C1 segment of cervical spinal cord (tissue), 14 donors: ENCODE measurements at places on chromosomes 1 and 21.

DNA sequence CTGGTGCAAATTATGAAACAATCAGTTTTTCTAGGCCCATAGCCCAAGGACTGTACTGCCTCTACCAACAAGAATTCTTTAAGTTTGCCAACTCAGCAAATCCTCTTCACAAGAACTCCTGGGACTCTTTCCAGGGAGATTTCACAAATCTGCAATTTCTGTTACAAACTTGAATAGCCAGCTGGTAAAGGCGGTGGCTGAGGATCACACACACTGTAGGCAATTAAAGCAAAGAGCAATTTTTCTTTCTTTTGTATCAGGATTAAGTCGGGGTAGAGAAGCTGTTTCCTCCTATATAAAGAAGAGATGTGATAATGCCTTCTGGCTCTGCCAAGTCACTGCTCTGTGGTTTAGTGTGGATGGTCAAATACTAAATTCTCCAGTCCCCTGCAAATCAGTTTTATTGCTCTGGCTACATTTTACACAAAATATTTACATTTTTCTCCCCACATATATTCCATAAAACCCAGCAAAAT is 1.7 kb downstream of the ALDH9A1 start:
- DNase-seq: no peak

- DNase-seq: no peak
Measured at GRCh38 chr1:46533179-46533864, 18.1 kb downstream of the KNCN start.

GRCh38 chr1:74611887-74612286 is 61.7 kb downstream of the ERICH3 start:
- DNase-seq: no peak

DNA sequence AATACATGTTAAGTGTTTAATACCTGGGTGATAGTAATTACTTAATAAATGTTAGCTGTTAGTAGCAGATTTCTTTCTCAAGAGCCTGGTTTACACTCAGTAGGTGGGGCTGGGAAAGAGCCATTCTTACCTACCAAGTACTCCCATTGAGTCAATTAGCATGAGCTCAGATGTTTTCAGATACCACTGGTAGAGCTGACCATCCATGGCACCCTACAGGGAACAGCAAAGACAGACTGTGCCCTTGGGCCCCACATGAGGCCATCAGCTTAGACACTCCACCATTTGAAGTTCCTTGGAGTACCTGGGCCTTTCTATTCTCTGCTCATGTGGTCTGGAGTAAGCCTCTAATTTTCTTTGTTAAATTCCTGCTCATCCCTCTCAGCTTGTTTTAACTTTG is 179.3 kb downstream of the CACNA1E start:
- DNase-seq: no peak

- DNase-seq: no peak
Measured at GRCh38 chr1:155061381-155062150, 2.0 kb upstream of the EFNA4 start.

DNA sequence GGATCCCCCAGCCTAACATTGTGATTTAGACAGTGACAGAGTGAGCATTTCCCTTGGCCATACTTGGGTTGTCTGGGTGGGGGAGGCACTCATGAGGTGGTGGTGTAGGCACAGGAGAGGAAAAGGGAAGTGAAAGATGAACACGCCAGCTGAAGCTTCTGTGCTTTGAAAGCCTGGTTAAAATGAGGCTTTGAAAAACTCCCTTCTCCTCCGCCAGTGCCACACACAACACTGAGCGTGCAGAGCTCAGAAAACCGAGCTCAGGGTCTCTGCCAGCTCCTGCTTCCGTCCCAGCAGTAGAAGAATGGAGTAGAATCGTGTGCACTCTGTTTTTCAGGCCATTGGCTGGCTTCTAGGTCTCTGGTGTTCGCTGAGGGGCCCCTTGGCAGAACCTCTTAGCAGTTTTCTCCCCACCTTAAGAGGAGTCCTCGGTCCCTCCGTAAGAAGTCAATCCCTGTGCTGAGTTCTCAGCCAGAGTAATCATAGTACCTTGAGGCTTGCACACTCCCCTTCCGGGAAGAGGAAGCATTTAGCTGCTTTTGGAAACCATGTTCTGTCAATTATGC is 12.9 kb downstream of the PLEKHM2 start:
- peak; percentile 21 for DNase-seq

DNA sequence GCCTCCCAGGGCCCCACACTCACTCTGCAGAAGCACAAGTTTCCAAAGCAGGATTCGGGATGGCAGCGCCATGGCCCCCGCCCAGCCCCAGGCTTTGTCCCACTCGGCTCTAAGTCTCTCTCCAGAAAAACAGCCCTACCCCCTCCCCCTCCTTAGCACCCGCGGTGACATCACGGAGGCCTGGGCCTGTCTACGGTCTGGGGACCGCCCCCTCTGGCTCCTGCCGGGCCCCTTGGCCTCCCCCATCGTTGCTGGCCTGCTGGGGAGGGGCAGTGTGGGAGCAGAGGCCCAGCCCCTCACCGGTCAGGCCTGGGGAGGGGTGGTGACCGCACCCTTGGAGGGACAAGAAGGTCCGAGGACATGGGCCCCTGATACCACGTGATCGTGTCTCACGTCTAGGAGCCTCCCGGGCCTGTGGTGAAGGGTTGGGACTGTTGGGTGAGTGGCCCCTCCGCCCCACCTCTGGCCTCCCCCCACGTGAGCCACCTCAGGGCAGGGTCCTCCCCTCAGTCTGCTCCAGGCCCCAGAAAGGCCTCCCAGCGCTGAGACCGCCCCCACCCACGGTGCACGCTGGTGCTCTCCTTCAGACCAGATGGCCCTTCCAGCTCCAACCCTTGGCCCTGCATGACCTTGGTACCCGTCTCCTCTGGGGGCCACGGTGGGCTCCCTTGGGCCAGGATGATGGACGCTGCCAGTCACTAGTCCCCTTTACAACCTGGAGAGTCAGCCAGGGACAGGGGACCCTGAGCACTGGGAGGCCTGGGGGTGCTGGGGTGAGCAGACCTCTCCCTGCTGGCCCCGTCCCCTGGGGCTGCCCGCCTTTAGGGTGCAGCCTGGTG is at the start of gene MXRA8:
Gene MXRA8 (minus strand): TSS at position 123 of the 839 bp plus-strand sequence. CDS start 51 bp downstream, at position 72.
- peak; percentile 65 for DNase-seq

GRCh38 chr1:8020032-8020431 is 6.1 kb downstream of the ERRFI1 start:
- DNase-seq: no peak

DNA sequence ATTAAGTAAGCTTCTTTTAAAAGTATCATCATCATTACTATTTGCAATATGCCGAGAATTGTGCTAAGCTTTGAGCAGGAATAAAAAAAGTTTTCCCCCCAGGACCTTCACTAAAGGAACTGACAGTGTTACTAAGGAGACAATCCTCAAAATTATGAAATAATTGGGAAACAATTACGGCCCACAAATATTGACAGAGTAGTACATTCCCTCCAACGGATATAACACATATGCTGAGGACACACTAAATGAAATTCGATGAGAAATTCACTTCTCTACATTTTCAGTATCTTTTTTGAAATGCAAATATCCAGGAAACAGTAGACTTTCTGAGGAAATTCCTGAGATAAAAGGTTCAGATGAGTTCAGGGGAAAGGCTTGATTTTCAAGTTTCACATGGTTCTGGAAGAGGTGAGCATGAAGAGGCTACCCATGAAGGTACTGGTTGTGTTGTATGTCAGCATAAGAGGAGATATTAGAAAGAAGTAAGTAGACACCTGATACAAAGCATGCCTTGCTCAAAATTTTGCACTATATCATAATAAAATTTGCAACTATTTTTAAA is 171.2 kb upstream of the NR5A2 start:
- DNase-seq: no peak

- DNase-seq: no peak
Measured at GRCh38 chr21:36163750-36164741, 7.4 kb downstream of the DOP1B start.

GRCh38 chr1:43414634-43415223 is 25.0 kb downstream of the SZT2 start:
- DNase-seq: peak; percentile 13

DNA sequence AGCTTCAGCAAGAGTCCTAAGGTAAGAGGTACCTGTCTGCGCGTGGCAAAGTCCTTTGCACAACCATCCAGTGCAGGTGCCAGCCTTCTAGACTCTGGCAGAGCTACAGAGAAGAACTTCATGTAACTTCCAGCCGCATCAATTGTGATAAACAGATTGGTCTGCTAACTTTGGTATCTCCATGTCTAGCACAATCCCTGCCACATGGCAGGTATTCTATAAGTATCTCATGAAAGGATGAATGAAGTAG is 29.8 kb downstream of the CD48 start:
- no peak for DNase-seq
